ENCODE measurements at places on chromosomes 16 and 17.

DNA sequence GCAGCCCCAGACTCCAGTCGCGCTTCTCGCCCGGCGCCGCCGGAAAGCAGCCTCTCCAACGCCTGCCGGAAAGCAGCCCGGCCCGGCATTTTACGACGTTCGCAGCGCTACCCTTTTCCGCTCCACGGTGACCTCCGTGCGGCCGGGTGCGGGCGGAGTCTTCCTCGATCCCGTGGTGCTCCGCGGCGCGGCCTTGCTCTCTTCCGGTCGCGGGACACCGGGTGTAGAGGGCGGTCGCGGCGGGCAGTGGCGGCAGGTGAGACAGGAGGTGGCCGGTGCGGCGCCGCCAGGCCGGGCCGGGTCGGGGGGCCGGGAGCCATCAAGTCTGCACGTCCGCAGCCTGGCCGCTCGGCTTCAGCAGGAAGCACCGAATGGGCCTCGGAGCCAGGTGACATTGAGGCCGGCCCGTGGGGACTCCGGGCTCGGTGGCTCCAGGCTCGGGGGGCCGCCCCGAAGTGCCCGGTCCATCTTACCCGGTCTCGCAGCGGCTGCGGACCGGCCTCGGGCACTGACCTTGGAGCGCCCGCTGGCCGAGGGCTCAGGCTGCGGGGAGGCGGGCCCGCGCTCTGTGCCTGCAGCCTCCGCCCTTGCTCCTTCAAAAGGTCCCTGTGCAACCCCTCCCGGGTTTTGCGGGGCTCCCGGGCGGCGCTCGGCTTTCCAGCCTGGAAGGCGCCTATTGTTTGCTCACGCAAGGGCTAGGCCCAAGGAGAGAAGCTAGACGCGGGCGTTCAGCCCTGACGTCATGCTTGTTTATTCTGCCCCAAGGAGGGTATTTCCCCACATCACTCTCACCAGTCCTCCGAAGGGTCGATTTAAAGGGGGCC is at the start of the genes COX4I1 and EMC8:
Gene COX4I1 (plus strand): TSS at position 199 of the 824 bp plus-strand sequence. CDS start 1,511 bp downstream, outside the sequence.
Gene EMC8 (minus strand): TSS at position 48 of the 824 bp plus-strand sequence. CDS start 249 bp downstream, outside the sequence.
- peak within 1 kb of the TSS; percentile 52 for H3K4me3 ChIP-seq
- peak; percentile 92 for DNase-seq
- H3K27ac ChIP-seq, result peak within 1 kb of the TSS; percentile 96
- H3K4me1 ChIP-seq, result peaks cover 14% of the 10 kb centered on the region
- peaks cover 31% of the 10 kb centered on the region for H3K36me3 ChIP-seq

DNA sequence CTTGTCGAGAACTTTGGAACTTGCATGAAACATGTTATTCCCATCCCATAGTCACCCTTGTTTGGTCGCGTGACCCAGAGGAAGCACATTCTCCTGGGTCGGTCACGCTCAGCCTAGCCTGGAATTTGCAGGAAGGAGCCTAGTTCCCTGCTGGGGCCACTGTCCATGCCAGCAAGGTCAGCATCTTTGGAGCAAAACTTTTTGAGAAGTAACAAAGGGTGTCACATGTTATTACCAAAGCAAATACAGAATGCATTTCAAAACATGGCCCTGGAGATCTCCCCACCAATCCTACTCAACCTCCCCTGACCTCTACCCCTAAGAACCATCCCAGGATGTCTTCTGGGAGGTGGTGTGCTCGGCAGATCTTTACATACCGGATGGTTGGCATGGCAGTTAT is 26.2 kb upstream of the IRF8 start:
- H3K4me1 ChIP-seq, result no peaks in the 10 kb centered on the region
- H3K27me3 ChIP-seq, result peaks cover 11% of the 10 kb centered on the region
- no peak overlapping the region for H3K27ac ChIP-seq
- H3K4me3 ChIP-seq, result no peak overlapping the region
- no peak for DNase-seq

- H3K4me1 ChIP-seq, result peaks cover 2% of the 10 kb centered on the region
- DNase-seq, result no peak
- no peak overlapping the region for H3K27ac ChIP-seq
- H3K27me3 ChIP-seq, result no peaks in the 10 kb centered on the region
Observed at GRCh38 chr16:75455677-75456076, 8.8 kb downstream of the TMEM170A start.

DNA sequence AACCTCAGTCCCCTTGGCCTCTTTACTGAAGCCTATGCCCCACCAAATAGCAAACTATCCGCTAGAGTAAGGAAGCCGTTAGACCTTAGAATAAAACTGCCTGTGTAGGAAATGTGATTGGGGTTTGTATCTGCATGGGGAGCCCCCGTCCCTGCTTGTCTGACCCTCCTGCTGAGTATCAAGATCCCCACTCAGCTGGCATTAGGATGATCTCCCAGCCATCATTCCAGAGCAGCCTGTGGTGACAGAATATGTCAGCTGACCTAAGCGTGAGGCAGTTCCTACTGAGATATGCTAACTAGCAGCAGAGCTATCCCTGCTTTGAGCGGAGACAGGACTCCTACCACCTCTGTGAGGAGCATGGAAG is 645 bp upstream of the GFOD2 start:
- H3K27ac ChIP-seq, result peak overlapping the region; percentile 81
- H3K4me3 ChIP-seq, result peak overlapping the region; percentile 17
- peaks cover 2% of the 10 kb centered on the region for H3K36me3 ChIP-seq
- H3K27me3 ChIP-seq, result no peaks in the 10 kb centered on the region
- peaks cover 23% of the 10 kb centered on the region for H3K4me1 ChIP-seq

- no peaks in the 10 kb centered on the region for H3K4me1 ChIP-seq
- no peak overlapping the region for H3K4me3 ChIP-seq
- H3K27ac ChIP-seq, result no peak overlapping the region
Observed at GRCh38 chr16:84854759-84855158, 35.0 kb downstream of the CRISPLD2 start.

DNA sequence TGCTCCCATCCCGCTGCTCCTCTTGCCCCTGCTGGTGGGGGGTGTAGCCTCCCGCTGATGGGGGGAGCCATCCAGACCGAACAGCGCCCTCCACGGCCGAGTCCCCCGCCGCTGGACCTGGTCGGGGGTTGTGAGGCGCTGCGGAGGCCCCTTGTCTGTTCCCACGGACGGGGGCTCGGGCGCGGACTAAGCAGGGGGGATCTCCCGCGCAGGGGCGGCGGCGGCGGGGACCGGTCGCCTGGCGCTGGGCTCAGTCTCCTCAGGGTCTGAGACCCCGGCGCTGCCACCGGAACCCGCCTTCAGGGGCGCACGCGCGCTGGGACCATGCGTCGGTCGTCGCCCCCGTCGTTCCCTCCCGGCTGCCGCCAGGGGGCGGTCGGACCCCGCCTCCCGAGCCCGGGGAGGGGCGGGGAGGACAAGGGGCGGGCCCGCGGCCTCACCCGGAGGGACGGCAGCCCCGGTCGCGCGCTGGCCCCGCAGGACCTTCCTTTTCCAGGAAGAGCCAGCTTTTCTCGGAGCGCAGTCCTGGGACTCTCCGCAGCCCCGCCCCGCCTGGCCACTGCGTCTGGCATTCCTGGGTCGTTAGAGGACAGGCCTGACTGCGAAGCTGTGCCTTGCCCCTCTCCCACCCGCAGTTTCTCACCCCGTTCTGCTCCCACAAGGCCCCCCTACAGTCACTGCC is 6.3 kb upstream of the IL32 start:
- DNase-seq, result peak; percentile 85
- peak overlapping the region; percentile 59 for H3K4me3 ChIP-seq
- H3K4me1 ChIP-seq, result peaks cover 9% of the 10 kb centered on the region
- no peaks in the 10 kb centered on the region for H3K36me3 ChIP-seq

DNA sequence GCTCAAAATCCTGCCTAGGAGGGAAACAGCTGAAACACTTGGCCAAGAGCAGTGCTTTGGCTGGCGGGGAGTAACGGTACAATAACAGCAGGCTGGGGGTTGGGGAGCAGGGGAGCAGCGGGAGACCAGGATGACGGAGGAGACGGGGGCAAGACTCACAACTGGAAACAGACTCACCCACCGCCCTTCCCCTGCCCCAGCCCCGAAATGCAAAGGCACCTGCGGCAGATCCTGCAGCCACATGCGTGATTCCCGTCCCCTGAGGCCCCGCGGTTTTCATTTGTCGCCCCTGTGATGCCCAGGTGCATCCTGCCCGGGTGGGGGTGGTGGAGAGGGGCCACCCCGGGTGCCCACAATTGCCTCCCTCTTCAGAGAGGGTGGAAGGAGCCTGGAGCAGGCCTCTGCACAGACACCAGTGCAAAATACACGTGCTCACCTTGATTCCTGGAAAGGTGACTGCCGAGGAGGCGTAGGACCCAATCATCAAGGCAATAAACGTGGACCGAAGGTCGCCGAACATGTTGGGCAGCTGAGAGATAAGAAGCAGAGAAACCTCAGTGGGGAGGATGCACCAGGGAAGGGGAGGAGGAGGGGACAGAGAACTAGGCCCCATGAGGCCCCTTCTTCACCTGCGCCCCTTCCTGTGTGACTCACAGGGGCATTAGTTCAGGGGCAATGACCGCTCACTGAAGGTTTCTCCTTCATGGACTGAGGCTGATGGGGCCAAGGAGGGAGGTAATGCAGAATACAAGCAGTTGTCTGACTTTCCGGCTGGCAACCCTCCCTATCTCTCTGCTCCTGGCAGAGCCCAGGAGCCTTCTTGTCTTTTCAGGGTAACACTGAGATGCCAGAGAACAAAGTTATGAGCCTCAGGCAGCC is 30.4 kb upstream of the PITPNA start:
- no peak overlapping the region for H3K27ac ChIP-seq
- DNase-seq, result peak; percentile 13
- no peaks in the 10 kb centered on the region for H3K27me3 ChIP-seq
- peaks cover 18% of the 10 kb centered on the region for H3K4me1 ChIP-seq
- H3K4me3 ChIP-seq, result no peak overlapping the region

GRCh38 chr16:66081775-66082366 is 284.6 kb upstream of the CDH5 start:
- no peaks in the 10 kb centered on the region for H3K4me1 ChIP-seq
- no peaks in the 10 kb centered on the region for H3K36me3 ChIP-seq
